Epithelial cell of proximal tubule (primary cell): ENCODE measurements at places on chromosomes 11 and 22. TPM values are rescaled to one million over a fixed set of nuclear protein-coding genes. Genes with fewer than 3 reads are reported as not detected.

The TREH gene
- total RNA-seq, result not detected in 2 replicates

The LMO1 gene
- total RNA-seq, result not detected in 2 replicates

The TRIM48 gene
- total RNA-seq, result not detected in 2 replicates

DNA sequence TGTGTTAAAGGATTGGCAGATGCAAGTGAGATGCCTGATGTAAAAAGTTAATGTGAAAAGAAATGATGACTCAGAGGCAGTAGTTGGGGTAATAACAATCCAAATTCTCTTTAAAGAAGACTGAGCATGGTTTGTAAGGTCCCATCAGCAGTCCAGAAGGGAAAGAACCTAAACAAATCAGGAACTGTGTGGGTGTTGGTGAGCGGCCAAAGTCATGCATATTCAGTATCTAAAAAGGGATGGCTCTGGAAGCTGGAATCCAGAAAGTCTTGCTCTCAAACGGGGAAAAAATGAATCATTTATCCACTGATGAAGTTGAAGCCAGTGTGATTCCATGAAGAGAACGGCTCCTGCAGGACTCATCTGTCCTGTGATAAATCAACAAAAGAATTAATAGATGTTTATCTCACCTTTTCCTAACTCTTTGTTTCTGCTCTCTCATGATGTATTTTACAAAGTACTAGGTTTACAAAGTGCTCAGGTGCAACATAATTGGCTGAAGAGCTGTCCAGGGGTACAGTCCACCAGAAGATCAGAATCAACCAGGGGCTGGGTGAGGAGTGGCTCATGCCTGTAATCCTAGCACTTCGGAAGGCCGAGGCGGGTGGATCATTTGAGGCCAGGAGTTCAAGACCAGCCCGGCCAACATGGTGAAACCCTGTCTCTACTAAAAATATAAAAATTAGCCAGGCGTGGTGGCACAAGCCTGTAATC lies 20.5 kb upstream of the SORL1-AS1 start:
- no peak for DNase-seq

- DNase-seq, result no peak
These were observed 110.4 kb downstream of the WNT11 start for GRCh38 chr11:76095891-76096290.

GRCh38 chr11:12762278-12762677 lies 88.1 kb downstream of the TEAD1 start:
- no peak for DNase-seq

DNA sequence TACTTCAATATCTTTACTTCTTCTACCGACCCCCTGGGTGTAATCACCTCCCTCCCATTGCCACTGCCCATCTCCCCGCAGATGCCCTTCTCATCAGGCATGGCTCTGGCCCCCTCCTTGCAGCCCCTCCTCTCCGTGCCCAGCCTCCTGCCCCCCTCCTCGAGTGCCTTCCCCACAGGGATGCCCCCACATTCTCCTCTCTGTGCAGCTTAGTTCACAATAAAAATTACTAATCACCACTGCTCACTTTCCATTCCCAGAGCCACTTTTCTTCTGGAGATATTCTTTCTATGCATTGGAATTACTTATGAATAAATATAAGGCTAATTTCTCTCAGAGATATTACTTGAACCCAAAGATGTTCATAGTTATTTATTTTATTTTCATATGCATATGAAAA lies 22.1 kb downstream of the IFITM10 start:
- DNase-seq, result no peak

DNA sequence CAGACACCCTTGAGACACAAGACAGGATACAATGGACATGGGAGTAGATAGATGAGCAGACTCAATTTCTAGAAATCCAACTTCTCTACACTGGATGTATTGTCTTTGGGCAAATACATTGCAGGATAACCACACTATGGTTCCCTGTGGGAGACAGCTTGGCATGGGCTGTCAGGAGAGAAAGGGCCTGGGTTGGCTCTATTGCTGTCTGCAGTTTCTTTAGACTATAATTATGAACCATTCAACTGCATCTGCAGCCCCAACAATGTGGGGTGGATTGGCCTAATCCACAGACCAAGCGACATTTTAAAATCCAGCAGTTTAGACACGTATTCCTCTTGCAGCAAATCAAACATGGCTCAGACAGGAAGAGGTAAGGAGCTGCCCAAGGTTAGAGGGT lies 60.3 kb downstream of the ETS1 start:
- no peak for DNase-seq

- DNase-seq, result peak; percentile 66
These were observed 83.3 kb upstream of the PICALM start for GRCh38 chr11:86152006-86152862.

- no peak for DNase-seq
These were observed 3.6 kb upstream of the INPP5J start for GRCh38 chr22:31119026-31119717.

The NUDT8 gene
- total RNA-seq, result 23.4 and 29.3 TPM in 2 replicates

GRCh38 chr11:2689651-2690575 lies 9.9 kb downstream of the KCNQ1OT1 start:
- DNase-seq, result no peak

- DNase-seq, result no peak
These were observed 10.2 kb downstream of the SIRT3 start for GRCh38 chr11:225734-226453.

DNA sequence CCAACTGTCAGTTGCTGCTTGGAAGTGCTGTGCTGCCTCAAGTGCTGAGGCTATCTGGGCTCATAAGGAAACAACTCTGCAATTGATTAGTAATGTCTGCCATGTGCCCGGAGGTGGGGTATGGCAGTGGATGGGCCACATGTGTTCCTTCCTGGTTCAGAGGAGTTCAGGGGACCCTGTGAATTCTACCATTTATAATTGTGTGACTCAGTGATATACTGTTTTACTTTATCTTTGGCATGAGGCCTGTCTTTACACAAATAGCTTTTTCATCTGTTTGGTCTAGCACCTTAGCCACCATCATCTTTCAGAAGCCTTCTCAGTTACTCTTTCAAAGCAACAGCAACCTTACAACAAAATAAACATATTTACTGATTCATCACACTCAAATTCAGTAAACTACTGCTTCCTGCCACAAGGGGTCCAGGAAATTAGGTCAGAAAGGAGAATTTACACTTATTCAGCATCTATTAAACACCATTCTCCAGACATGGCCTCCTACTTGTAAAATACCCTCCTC lies 20.9 kb downstream of the DKK3 start:
- DNase-seq, result no peak

DNA sequence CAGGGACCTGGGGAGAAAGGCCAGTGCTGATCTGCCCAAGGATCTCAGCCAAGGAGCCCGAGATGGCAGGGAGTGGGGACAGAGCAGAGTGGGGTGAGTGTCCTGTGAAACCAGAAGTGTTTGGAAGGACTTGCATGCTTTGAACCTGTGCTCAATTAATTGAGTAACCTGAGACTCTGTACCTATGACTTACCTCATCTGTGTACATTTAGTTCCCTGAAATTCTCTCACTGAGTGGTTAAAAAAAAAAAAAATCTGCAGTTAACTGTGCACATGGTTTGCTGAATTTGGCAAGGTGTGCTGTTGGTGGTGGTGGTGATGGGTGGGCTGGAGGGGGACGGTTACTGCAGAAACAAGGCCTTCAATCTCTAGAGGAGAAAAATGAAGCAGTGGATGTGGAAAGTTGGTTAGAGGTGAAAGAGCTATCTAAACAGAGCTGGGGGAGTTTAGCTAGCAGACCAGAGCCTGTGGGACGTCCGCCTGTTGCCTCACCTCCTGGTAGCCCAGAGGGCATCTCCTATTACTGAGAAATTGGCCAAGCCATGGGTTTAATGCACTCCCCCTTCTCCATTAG lies 8.3 kb upstream of the SORL1-AS1 start:
- DNase-seq, result no peak

GRCh38 chr11:3904228-3904627 lies 48.8 kb downstream of the STIM1 start:
- no peak for DNase-seq

The MRPL40 gene
- total RNA-seq, result 24.3 and 43.8 TPM in 2 replicates

DNA sequence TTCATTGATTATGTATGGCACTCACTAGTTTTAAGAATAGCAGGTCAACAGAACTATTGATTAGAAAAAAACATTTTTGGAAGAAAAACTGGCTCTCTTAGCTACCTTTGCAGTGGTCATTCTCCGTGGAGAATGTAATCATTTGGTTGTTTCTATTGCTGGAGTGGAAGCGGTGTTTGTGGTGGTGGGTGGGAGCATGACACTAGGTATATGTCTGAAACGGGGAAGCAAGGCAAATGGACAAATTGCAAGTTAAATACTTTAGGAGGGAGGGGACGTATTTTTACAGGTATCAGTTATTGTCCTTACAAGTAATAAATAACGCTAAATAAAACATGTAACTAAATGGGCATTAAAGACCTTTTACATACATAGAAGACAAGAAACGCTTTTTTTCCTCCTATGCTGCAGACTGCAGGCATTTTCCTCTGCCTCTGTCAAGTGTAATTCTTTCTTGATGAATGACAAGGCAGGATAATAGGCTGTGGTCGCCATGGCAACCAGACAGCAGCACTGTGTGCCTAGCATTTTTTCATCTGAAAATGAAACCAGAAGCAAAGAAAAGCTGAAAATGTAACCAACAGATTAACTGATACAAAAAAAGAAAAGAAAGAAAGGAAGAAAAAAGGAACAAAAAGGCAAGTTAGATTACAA lies 46.2 kb downstream of the BLID start:
- DNase-seq, result no peak

DNA sequence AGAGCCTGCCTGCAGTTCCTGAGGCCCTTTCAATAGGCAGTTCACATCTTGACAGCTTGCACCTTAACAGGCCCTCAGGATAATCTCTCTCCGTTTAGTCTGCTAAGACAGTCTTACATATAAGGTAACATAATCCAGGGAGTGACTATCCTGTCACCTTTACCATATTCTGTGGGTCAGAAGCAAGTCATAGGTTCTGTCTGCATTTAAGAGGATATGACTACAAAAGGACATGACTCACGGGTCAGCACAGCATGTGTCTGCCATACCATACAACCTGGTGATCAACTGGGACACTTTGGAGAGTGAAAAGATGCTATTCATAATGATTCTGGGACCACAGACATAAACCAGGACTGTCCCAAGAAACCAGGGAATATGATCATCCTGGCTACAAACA lies 611.1 kb downstream of the SOX6 start:
- no peak for DNase-seq

GRCh38 chr11:33893711-33894397 lies 2.0 kb upstream of the LMO2 start:
- DNase-seq, result no peak

- no peak for DNase-seq
These were observed 64.2 kb upstream of the ADA2 start for GRCh38 chr22:17283423-17283822.

DNA sequence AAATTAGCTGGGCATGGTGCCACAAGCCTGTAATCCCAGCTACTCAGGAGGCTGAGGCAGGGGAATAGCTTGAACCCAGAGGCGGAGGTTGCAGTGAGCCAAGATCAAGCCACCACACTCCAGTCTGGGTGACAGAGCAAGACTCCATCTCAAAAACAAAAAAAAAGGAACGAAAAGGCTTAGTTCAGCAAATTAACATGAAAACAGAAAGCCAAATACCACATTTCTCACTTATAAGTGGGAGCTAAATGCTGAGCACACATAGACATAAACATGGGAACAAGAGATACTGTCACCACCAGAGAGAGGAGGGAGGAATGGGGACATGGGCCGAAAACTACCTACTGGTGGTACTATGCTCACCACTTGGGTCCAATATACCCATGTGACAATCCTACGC lies 38.6 kb downstream of the SCGB1A1 start:
- no peak for DNase-seq

- no peak for DNase-seq
These were observed 5.1 kb downstream of the FAM118B start for GRCh38 chr11:126216526-126217305.

- no peak for DNase-seq
These were observed 1.9 kb upstream of the SMDT1 start for GRCh38 chr22:42077486-42078125.

The OR2D3 gene
- not detected in 2 replicates for total RNA-seq

DNA sequence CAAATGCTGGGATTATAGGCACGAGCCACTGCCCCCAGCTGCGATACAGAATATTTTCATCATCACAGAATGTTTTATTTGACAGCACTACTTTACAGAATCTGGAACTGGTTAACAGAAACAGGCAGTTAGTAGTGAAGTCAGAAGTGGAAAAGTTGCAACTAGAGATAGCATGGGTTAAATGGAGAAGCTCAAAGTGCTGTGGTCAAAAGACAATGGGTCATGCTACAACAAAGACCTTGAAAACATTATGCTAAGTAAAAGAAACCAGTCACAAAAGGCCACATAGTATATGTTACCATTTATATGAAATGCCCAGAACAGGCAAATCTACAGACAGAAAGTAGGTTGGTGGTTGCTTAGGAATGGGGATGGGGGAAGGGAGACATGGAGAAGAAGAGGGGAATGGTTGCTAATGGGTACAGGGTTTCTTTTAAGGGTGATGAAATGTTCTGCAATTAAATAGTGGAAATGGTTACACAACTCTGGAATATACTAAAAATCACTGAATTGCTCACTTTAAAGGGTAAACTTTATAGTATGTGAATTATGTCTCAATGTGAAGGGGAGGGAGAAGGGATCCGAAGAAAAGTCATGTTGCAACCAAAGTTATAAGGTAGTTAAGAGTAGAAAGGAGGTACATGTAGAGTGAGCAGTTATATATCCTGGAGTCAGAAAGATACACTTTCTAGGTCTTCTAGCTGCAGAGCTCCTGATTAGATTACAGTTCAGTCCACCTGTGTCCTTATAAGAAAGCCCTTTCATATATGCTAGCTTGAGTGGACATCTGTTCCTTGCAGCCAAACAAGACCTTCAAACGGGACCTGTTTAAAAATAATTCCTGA lies 46.3 kb upstream of the RAPSN start:
- no peak for DNase-seq

DNA sequence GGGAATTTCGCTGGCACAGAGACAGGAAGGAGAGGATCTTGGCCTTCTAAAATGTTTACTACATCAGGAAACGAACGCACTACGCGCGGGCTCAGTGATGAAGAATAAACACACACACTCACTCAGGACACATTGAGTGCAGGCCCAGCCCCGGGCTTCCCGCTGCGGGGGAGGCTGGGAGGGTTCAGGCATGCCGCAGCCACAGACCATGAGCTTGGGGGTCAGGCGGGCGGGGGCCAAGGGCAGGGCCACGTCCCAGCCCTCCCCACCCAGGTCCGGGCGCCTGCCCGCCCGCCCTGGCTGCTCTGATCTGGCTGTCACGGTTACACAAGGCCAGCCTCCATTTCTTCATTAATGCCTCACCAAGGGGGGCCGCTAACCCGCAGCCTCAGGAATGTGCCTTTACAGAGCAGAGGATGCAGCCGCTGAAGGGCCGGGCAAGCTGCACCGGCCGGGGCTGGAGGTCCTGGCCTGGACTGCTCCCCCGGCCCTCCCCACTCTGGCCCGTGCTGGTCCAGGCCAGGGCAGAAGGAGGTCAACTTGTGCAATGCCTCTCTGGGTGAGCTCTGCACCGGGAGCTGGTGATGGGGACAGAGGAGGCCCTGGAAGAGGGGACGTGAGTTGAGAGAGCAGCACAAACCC lies 41.7 kb downstream of the IGF2 start:
- no peak for DNase-seq

GRCh38 chr22:38981992-38982927 lies at the start of gene APOBEC3B:
TSS of gene APOBEC3B (plus strand) at chr22:38982347. CDS start at chr22:38982454, 107 bp downstream.
- peak; percentile 81 for DNase-seq

- DNase-seq, result no peak
These were observed 979 bp downstream of the ZBED5 start for GRCh38 chr11:10856689-10857458.

GRCh38 chr22:46581538-46582244 lies 38.5 kb upstream of the GRAMD4 start:
- DNase-seq, result no peak
